ENCODE measurements at places on chromosomes 2 and 18.

DNA sequence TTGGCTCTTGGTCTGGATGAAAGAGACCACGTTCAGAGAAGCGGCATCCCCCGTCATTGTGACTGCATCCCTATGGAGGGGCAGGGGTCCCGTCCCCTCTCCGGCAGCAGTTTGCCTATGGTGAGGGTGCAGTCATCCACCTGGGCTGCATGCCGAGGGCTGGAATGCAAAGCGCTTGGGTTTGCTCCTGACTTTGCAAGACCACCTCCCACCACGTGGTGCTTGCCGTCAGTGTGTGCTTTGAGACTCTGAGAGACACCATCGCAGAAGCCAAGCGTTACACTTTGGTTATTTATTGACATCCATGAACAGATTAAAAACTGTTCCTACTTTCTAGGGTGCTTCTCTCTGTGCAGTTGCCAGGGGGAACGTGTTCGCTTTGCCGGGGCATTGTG, 59.5 kb downstream of the SH3RF3 start:
- no peak for DNase-seq

DNA sequence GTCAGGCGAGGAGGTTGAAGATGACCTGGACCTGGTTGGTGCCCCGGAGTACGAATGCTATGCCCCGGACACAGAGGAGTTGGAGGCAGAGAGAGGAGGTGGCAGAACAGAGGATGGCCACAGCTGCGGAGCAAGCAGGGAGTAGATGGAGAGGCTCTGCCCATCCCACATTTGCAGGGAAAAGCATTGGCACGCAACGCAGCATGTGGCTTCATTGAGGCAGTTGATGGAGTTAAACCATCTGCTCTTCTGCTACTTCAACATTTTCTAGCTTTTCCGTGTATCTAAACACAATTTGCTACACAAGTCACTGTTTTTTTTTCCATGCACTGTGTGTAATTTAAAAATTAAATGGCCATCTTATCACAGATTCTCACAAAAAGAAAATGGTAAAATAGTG, 11.8 kb downstream of the RBFA start:
- DNase-seq = no peak

GRCh38 chr2:183607995-183608394, 483.8 kb downstream of the NUP35 start:
- no peak for DNase-seq

GRCh38 chr2:169354244-169354643, 8.1 kb downstream of the LRP2 start:
- DNase-seq = no peak

DNA sequence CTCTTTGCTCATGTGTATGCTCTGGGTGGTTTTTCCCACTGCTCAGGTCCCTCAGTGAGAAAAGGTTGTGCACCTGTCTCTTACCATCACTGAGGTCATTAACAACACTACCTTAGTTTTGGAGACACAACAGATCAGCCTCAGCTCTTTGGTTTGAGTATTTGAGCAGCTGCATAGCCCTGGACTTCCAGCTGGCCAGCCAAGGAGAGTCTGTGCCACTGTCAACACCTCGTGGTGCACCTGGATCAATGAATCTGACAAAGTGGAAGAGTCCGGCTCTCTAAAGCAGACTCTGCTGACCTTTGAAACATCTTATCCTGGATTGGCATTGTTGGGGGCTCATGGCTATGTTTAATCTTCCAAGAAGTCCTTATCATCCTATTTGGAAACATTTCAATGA, 30.0 kb downstream of the SERPINB8 start:
- no peak for DNase-seq

GRCh38 chr2:217106650-217107014, 246.8 kb upstream of the TNP1 start:
- no peak for DNase-seq

GRCh38 chr18:9947248-9947647, 33.4 kb downstream of the VAPA start:
- DNase-seq = no peak

DNA sequence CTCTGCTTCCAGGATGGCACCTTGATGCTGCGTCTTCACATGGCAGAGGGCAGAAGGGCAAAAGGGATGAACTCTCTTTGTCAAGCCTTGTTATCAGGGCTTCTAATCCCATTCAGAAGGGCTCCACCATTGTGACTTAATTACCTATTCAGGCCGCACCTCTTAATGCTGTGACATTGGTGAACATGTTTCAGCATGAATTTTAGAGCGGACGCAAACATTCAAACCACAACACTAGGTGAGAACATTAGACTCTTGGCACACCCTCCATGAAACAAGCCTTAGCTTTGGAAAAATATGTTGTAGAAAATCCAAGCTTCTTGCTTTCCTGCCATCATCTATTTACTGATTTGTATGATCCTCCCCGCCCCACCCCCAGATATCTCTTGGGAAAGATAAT, 17.9 kb downstream of the DAW1 start:
- DNase-seq = no peak

DNA sequence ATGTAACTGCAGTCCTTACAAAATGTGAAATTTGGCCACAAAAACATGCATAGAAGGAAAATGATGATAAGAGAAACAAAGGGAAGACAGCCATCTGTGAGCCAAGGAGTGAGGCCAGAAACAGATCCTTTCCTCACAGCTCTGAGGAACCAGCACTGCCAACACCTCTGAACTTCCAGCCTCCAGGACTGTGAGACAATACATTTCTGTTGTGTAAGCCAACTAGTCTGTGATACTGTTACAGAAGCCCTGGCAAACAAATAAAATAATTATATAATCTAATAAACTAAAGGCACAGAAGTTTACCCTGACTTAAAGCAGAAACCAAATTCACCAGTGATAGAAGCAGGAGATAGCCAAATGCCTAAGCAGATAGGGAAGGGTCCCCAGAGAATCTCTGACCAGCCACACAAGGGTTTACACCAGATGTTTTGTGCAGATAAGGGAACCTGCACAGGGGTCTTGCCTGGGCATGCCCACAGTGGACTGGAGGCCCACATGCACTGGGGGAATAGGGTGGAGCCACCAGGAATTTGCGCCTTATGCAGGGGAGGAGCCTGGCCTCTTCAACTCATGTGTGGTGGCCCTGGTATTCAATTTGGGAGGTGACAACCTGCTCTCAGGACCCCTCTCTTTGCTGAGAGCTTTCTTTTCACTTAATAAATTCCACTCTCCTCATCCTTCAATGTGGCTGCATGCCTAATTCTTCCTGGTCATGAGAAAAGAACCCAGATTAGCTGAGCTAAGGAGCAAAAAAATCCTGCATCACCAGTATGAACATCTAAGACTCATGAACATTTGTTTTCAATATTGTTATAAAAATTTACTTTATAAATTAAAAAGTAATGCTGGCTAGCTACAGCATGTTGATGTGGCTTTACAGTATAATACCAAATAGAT, 3.8 kb upstream of the GCC2 start:
- no peak for DNase-seq

GRCh38 chr2:27807476-27807875, 36.0 kb downstream of the MRPL33 start:
- DNase-seq = no peak

DNA sequence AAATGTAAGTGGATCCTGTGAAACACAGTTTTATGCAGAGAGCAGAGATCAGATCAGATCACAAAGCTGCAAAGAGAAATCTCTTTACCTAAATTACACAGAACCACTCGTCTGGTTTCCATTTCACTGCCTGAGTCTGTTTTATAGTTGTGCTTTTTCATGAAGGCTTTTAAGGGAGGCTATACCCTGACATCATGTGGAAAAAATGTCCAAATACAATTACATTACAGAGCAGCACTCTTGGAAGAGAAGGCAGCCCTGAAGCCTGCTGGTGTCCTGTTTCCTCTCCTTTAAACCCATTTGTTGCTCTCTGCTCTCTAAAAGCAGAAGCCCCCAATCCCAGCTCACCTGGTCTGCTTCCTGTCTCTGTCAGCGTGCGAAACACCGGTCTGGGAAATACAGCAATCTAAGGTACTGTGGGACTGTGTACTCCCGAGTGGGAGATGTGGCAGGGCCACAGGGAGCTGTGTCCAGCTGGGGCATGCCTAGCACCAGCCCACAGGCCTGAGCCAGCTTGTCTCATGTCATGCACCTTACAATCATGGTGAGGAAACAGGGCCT, 24.8 kb upstream of the ZFP36L2 start:
- DNase-seq = no peak

Data from NCI-H1417 treated with DMSO at 0.1 percent for 48 hours (cell line).